GF-D8 (cell line): ENCODE measurements at places on chromosomes 7 and 10.

DNA sequence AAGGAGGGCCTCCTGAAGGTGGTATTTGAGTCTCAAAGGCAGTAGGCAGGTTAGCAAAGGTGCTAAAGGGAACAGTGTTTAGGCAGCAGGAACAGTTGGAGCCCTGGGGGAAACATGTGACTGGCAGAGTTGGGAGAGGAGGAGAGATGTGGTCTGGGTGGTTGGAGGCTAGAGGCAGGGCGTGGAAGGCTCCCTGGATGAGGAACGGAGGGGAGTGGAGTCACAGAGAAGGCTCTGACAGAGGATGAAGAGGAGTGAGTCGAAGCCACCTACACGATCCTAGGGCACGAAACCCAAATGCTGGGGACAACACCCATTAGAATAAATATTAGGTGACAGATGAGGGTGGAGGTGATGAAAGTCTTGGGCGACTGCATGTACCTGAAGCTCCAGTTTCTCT lies 19.6 kb upstream of the MGMT start:
- no peak for DNase-seq

- no peak for DNase-seq
Observed at GRCh38 chr7:41487229-41487940, 215.5 kb downstream of the INHBA start.

GRCh38 chr10:33302208-33302829 lies 32.1 kb downstream of the NRP1 start:
- no peak for DNase-seq

- DNase-seq: no peak
Observed at GRCh38 chr10:130215151-130215930, 79.2 kb downstream of the GLRX3 start.

DNA sequence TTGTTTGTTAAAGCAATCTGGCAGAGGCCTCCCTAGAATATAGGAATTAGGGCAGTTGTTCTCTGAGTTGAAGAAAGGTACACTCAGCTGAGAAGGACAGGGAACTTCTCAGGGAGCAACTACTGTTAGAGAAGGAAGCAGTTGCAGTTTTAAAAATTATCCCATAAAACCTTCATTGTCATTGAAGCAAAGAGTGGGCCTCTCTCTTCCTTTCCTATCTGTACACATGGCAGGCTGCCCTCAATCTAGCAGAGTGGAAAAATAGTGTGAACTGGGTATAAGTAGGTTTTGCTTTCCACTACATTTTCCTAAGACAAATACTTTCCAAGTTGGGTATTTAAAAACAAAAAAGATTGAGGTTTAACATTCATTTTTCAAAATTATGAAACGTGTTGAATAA lies 236.7 kb upstream of the KLF14 start:
- no peak for DNase-seq

DNA sequence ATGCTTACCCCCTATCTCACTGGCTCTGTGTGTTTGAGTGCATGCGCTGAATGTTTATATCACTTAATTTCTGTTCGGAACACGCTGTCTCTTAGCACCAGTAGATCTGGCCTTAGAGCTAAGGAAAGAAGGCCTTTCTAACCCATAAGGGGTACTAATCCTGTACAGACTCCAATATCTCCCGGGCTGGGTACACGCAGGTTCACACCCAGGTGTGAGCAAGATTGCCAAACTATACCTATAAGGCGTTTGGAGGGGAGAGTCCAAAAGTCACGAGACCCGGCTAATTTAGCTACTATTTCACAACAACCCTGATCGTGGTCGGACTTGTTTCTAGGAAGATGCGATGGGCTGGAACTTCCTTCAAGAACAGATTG lies 727 bp upstream of the PDSS1 start:
- DNase-seq: peak; percentile 95

GRCh38 chr10:131693766-131694165 lies 207.0 kb upstream of the PPP2R2D start:
- DNase-seq: no peak

DNA sequence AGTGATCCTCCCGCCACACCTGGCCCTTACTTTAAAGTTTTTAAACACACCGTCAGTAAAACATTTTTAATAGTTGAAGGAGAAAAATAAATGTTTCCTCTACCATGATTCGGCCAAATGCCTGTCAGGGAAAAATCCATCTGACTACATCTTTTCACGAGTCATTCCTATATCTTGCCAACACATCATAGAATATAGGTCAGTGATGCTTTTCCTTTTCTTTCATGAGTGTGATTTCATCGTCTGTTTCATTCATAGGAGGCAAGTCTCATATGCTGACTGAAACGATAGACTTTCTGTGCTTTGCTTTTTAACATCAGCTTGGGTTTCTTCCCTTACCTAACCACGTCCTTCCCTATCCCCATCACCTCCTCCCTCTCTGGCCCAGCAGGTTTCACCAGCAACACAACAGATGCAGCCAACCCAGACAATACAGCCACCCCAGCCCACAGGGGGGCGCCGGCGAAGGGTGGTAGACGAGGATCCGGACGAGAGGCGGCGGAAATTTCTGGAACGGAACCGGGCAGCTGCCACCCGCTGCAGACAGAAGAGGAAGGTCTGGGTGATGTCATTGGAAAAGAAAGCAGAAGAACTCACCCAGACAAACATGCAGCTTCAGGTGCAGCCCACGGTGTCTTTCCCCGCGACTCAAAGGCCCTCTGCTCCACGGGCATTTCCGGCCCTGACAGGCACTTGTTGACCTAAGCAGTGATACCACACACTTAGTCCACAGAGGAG lies 149.2 kb downstream of the TRIL start:
- DNase-seq: no peak

- DNase-seq: no peak
Observed at GRCh38 chr10:543862-544822, 145.3 kb downstream of the DIP2C start.

GRCh38 chr10:66748217-66748616 lies 177.6 kb upstream of the LRRTM3 start:
- no peak for DNase-seq

GRCh38 chr7:88759230-88760135 lies at the start of gene ZNF804B:
Gene ZNF804B (plus strand): TSS chr7:88759700. CDS start chr7:88759977, 277 bp downstream.
- DNase-seq: no peak

DNA sequence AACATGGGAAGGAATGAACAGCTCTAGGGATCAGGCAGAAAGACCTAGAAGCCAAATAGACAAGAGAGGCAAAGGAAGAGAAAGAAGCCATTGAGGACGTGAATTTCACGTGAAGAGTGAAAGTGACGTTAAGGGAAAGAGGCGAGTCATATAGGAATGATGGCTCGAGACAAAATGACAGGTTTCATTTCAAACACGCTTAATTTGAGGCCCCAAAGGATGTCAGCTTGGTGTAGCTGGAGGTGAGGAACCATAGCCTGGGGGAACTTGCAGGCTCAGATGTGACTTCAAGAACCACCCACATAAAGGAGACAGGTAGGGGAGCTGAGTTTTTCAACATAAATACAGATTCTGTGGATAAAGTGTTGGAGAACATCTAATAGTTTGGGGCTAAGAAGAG lies 84.3 kb upstream of the ATP6V0A4 start:
- DNase-seq: no peak

- no peak for DNase-seq
Observed at GRCh38 chr7:135195968-135196629, 15.2 kb downstream of the WDR91 start.

DNA sequence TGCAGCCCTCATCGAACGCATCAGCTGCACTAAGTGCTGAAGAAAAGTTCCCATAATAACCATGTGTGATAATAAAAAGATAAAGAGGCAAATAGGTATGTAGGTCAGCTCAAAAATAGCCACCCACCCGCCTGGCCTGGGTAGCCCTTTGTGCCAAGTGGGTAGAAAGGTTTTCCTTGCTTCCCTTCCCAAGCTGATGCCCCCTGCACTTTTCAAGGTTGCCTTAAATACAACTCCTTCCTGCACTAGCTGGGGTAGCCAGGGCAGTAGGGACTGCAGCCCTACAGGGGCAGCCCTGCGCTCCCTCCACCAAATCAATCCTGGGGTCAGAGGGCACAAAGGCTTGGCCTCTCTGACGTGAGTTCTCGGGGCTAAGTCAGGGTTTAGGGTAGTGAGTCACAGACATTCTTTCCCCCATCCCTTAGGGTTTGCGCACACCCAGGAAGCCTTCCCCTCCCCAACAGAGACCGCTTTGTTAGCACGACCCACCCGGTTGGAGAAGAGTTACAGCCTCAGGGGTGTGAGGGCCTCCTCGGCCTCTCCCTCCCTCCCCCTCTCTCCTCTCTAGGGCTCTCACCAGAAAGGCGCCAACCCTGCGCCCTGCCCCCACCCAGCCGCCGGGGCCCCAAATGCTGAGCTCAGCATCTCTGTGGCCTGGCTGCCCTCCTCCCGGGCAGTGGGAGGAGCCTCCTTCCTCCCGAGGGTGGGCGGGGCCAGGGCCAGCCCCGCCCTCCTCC lies 13.3 kb upstream of the DDIT4 start:
- no peak for DNase-seq

DNA sequence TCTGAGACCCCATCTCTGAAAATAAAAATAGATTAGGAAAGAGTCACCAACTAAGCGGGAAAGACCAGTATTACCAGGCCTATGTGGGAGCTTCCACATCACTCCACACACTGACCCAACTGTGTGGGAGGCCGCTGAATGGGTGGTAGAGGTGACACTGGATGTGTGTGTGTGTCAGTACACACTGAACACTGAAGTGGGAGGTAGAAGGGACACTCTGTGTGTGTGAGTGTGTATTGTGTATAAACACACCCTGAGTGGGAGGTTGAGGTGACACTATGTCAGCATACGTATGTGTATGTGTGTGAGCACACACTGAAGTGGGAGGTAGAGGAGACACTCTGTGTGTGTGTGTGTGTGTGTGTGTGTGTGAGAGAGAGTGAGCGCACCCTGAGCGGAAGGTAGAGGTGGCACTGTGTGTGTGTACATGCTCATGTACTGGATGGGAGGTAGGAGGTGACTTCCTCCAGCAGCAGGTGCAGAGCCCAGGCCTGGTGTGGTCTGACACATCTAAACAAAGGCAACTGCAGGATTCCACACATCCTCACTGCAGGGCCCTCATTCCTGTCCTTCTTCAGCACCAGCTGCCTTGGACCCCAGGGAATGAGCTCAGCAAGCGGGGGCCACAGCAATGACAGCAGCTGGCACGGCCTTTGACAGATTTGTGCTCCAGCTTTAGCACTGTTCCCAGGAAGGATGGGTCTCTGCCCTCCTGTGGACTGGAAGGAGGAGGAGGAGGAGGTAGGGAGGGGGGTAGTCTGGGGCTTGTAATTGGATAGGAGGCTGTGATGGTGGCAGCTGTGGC lies 26.5 kb upstream of the RBM20 start:
- DNase-seq: no peak

GRCh38 chr10:112026438-112026837 lies 157.1 kb downstream of the GPAM start:
- DNase-seq: no peak

DNA sequence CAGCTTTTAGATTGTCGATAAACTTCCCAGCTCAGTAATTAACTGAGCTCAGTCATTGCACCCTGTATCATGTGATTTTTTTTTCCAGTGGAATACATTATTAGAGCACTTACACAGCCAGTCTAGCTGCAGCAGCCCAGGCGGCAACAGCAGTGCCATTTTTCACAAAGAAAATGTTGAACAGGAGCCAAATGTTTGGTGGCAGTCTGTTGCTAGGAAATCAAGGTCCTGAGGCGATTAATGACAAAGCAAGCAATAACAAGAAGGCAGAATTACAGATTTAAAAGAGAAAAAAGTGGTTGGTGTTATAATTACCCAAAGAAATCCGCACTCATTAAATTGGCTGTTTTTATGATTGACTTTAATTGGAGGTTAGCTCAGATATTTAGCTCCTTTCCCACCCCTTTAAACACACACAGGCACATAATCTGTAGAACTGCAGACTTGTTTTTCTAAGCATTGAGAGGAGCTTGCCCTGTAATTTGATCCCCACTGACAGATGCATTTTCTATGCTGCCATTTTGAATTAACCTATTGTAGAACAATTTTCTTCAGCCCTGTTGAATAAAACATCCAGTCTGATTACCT lies 267.4 kb downstream of the ADK start:
- no peak for DNase-seq

GRCh38 chr10:74841265-74841973 lies 15.0 kb downstream of the KAT6B start:
- DNase-seq: no peak

GRCh38 chr7:67809586-67809985 lies 813.0 kb downstream of the TYW1 start:
- DNase-seq: no peak

DNA sequence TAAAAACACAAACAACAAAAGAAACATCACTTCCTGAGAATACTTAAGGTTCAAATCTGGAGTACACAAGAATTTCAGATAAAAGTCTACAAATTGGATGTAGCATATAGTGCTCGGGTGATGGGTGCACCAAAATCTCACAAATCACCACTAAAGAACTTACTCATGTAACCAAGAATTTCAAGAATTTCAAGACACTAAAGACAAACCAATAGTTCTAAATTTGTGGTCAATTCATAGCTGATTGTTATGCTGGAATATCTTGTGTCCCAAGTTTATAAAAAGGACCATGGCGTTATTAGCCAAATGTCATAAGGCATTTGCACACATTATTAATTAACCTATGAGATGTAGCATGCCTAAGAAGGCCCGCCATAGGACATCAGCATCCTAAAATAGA lies 1204.1 kb upstream of the AUTS2 start:
- no peak for DNase-seq

DNA sequence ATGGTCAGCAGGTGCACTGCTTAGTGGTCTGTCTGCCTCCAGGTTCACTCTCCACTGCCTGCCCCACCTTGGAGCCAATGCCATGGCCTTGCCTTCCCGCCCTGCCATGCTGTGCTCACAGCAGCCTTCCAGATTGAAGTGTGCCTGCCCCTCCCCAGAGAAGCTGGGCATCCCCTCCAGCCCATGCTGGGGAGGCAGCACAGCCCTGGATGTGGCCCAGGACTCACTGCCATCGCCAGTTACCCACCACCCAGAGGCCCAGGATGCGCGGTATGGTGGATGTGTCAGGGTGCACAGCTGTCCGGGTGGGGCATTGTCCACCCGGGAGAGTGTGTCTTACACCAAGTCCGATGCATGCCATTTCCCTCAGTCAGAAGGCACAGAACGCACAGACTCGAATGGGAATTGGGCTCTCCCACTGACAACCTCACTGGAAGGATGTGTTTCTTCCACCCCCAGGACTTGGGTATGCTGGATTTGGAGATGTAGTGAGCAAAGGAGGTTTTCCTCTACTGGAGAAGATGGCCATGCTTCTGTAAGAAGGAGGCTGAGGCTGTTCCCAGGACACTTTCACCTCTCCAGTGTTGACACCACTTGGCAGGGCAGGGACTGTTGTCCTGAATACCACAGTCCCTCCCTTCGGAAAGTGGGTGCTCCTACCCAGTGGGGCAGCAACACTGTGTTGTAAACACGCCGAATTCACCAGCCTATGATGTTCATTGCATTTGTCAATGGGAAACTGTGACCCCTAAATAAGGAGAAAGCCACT lies 122.0 kb downstream of the ADARB2 start:
- DNase-seq: no peak

DNA sequence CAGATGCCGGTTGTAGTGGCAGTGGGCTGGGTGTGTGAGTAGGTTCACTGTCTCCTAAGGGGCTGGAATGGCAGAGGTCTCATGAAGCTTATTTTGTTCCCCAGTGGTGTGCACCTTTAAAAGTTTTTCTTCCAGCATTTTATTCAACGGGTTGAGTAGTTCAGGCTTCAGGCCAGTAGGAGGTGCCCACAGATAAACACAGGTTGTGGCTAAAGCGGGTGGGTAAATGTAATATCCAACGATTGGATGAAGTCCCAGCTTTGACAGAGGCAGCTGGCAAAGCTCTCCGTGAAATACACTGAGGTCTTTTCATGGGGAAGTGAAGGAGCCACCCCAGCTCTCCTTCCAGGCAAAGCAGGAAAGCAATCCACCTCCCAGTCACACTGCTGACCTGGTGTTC lies 339.8 kb upstream of the LRRTM3 start:
- no peak for DNase-seq
